ENCODE measurements at places on chromosomes 7 and 10. TPM values are rescaled to one million over a fixed set of nuclear protein-coding genes. Genes with fewer than 3 reads are reported as not detected.

DNA sequence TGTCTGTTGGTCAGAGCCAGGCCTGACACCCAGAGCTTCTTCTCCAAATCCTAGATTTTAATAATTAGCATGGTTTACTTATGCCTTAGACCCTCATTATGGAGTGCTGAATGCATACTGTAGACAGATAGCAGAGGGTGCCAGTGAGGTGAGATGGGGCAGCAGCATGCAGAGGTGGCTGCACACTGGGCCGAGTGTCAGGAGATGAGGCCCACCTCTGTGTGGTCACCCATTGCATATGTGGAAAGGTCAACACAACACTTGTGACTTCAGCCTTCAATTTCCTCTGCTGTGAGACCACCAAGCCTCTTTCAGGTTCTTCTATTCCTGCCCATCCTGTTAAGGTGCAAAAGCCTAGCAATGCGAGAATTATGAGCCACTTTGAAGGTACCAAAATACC lies 39.7 kb upstream of the NMT2 start:
- DNase-seq, result no peak

The CRYGN gene
- not detected for polyA plus RNA-seq

GRCh38 chr7:102155821-102156441 lies 130.7 kb upstream of the SH2B2 start:
- no peak for DNase-seq

DNA sequence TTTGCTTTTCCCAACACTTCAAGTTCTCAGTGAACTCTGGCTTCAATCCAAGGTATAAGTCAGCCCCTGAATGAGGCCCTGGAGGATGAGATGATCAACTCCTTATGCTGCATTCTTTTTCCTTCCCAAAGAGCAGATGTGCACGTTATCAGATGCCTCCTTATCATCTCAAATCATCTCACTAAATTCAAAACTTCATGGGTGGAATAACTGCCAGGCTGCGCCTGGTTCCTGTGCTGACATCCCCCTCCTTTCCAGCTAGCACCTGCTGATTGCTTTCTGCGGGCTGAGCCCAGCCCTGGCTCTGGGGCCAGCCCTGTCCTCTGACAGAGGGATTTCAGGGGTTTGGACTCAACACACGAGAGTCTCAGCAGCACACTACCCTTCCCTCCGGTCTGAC lies 44.9 kb downstream of the TLL2 start:
- DNase-seq, result no peak

The OSBPL3 gene
- 8.1 TPM for polyA plus RNA-seq

GRCh38 chr10:77507291-77507880 lies 130.2 kb downstream of the KCNMA1 start:
- no peak for DNase-seq
